ENCODE measurements at places on chromosomes 13 and 19. TPM values are rescaled to one million over a fixed set of nuclear protein-coding genes. Genes with fewer than 3 reads are reported as not detected.

The ZNF575 gene
- total RNA-seq, result 6.2 TPM

The NLRP7 gene
- total RNA-seq, result not detected

The F7 gene
- 0.23 TPM for total RNA-seq

The KISS1R gene
- 1.9 TPM for total RNA-seq

The CIRBP gene
- 657 TPM for total RNA-seq

The SLC7A10 gene
- not detected for total RNA-seq

The LONP1 gene
- total RNA-seq, result 76.8 TPM

The PRR22 gene
- total RNA-seq, result 6.0 TPM

The HIF3A gene
- total RNA-seq, result not detected

The RNASEH2B gene
- total RNA-seq, result 68.6 TPM

The BCAM gene
- 0.89 TPM for total RNA-seq

DNA sequence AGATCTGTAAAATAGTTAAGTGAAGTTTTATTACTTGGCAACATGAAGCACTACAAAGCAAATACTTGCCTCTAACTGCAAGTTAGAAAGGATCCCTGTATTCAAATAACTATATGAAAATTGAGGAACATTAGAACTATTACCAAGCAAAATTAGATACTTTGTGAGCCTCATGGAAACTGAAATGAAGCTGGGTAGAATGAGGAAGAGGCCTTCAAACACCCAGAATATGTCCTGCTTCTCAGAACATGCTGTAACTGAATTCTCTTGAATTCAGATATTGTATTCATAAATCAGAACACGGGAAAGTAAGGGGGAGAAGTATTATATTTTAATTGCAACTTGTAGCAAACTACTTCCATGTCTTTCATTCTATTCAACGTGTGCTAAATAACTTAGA lies 947.9 kb downstream of the PCDH17 start:
- no peak for DNase-seq

DNA sequence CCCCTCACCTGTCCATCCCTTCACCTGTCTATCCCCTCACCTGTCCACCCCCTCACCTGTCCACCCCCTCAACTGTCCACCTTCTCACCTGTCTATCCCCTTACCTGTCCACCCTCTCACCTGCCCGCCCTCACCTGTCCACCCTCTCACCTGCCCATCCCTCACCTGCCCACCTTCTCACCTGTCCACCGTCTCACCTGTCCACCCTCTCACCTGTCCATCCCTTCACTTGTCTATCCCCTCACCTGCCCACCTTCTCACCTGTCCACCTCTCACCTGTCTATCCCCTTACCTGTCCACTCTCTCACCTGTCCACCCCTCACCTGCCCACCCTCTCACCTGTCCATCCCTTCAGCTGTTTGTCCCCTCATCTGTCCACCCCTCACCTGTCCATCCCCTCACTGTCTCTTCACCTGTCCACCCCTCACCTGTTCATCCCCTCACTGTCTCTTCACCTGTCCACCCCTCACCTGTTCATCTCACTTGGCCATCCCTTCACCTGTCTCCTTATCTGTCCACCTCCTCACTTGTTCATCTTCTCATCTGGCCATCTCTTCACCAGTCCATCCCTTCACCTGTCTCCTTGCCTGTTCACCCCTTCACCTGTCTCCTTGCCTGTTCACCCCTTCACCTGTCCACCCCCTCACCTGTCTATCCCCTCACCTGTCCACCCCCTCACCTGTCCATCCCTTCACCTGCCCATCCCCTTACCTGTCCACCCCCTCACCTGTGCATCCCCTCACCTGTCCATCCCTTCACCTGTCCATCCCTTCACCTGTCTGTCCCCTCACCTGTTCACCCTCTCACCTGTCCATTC lies 12.7 kb upstream of the KANK2 start:
- no peak for DNase-seq

- DNase-seq, result no peak
Measured at GRCh38 chr19:38285567-38285966, 18.5 kb upstream of the C19orf33 start.

DNA sequence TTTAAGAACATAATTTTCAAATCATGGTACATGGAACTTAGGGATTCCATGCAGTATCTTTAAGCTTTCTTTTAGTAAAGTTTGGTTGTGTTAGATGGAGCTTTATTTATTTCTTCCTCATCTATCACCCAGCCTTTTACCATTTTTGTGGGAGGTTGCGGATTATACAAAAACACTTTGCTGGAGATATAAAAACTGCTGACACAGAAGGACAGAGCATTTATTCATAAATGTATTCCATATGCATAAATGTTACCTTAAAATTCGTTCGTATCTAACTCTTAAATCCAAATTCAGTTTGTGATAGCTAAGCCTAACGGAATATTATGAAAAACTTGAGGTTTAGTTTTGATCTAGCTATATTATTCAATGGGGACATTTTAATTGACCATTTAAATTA lies 143.3 kb downstream of the TDRD3 start:
- no peak for DNase-seq

DNA sequence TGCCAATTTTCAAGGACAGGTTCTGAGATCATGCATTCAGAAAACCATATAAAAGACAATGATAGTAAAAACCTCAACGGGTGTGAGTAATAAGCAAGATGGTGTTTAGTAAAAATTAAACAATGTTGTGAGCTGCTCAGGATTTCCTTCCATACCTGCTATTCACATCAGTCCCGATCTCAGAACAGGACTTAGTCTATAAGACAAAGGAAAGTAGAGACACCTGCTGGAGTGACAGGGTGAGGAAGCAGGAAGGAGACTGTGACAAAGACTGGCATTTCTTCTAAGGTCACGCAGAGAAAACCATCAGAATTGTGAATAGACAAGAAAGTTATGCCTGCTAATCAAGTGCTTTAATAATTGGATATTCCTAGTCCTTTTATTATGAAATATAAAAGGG lies 648.0 kb downstream of the DACH1 start:
- DNase-seq, result no peak

DNA sequence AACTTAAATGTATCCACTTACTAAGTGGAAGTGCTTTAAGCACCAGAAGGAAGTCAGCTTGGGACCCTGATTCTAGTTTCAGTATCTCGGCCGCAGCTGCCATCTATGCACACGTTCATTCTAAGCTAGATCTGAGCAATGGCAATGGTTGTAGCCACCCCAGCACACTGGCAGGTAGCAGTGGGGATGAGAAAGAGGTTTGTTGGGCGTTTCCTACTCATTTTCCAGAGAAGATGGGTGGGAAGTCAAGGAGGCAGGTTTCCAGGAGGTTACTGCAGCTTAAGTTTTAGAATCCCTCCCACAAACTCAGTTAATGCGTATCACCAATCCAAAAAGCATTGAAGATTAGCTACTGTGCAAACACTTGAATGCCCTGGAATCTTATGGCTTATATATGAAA lies 114.2 kb upstream of the TSC22D1 start:
- DNase-seq, result no peak

GRCh38 chr19:39217094-39217493 lies 13.0 kb upstream of the SYCN start:
- no peak for DNase-seq

- DNase-seq, result no peak
Measured at GRCh38 chr19:57671124-57671895, 2.6 kb downstream of the ZSCAN4 start.

- DNase-seq, result no peak
Measured at GRCh38 chr13:50309318-50309717, 294.1 kb downstream of the KCNRG start.

GRCh38 chr19:15328312-15328711 lies 4.0 kb downstream of the BRD4 start:
- no peak for DNase-seq

- no peak for DNase-seq
Measured at GRCh38 chr13:99688776-99689175, 187.5 kb downstream of the TM9SF2 start.

- no peak for DNase-seq
Measured at GRCh38 chr19:45177817-45178261, at the start of gene TRAPPC6A. Gene TRAPPC6A (minus strand): TSS chr19:45178237. CDS start chr19:45178218, 19 bp downstream.

DNA sequence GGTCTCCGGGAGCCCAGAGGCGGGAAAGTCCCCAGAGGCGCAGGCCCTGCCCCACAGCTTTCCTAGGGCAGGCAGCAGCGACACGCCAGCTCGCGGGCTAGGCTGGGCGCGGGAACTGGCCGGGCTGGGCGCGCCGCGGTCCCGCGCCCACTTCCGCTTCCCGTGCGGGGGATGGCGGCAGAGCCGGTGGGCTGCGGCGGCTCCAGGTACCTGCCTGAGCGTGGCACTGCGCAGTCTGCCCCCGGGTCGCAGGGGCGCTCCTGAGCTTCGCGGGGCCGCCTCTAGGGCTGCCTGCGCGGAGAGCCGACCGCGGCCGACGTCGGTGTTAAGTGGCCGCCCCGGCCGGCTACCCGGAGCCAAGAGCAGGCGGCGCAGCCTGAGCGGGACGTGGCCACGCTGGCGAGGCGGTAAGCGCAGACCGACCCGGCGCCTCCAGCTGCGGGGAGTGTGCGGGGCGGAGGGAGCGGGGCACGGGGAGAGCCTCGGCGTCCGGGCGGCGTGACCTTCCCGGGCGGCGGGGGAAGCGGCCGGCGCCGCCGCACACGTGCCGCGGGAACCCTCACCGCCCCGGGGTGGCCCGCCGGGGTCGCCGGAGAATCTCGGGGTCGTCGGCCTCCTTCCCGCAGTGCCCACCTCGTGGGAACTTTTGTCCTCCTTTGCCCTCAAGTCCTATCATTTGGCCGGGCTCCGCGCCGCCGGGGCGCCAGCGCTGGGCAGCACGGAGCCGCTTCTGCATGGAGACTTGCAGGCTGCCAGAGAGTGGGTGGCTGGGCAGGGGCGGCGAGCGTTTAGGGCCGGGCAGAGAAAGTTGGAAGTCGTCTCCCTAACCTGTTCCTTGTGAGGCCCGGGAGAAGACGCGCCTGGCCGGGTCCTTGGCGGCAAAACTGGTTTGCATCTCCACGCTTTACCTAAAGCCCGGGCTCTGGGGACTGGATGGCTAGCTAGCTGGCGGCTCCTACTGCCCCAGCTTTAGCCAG lies 31.4 kb upstream of the MPHOSPH8 start:
- DNase-seq, result no peak

DNA sequence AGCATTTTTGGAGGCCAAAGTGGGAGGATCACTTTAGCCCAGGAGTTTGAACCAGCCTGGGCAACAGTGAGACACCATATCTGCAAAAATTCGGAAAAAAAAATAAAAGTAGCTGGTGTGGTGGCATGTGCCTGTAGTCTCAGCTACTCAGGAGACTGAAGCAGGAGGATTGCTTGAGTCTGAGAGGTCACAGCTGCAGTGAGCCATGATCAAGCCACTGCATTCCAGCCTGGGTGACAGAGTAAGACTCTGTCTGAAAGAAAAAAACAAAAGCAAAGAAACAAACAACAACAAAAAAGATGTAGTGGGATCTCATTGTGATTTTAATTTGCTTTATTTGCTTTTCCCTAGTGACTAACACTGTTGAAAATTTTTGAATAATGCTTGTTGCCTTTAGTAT lies 394.7 kb upstream of the KLHL1 start:
- no peak for DNase-seq

GRCh38 chr13:112799394-112799793 lies 109.6 kb downstream of the ATP11A start:
- no peak for DNase-seq

DNA sequence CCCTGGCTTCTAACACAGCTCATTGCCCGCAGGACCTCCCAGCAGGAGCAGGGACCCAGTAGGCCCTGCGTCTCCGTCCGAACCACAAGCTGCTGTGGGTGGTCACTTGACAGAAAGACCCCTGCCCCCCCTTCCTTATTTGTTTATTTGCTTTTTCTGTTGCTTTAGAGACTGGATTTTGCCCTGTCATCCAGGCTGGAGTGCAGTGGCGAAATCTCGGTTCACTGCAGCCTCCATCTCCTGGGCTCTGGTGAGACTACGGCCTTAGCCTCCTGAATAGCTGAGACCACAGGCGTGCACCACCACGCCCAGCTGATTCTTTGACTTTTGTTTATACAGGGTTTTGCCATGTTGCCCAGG lies 7.6 kb upstream of the PTBP1 start:
- DNase-seq, result no peak

GRCh38 chr19:43581467-43581866 lies 5.9 kb downstream of the PINLYP start:
- no peak for DNase-seq

Measured in T-cell (primary cell).